ENCODE measurements at places on chromosomes 7 and 10.

- no peak for DNase-seq
Measured at GRCh38 chr7:44132039-44132438, 8.7 kb upstream of the POLD2 start.

GRCh38 chr10:26269754-26270153, 53.2 kb downstream of the GAD2 start:
- DNase-seq: no peak

GRCh38 chr7:21828841-21829240, 116.9 kb downstream of the CDCA7L start:
- DNase-seq: no peak

DNA sequence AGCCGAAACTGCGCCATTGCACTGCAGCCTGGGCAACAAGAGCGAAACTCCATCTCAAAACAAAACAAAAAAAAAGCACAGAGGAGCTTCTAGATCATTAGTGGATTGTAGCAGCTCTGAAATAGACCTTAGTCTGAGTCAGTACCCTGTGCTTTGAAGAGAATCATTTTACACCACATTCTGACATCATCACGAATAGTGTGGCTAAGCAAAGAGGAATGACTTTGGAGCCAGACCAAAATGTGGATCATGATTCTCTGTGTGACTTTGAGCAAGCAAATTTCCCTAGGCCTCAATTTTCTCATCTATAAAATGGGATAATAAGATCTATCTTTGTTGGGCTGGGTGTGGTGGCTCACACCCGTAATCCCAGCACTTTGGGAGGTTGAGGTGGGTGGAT, 618.9 kb downstream of the CALN1 start:
- DNase-seq: no peak

DNA sequence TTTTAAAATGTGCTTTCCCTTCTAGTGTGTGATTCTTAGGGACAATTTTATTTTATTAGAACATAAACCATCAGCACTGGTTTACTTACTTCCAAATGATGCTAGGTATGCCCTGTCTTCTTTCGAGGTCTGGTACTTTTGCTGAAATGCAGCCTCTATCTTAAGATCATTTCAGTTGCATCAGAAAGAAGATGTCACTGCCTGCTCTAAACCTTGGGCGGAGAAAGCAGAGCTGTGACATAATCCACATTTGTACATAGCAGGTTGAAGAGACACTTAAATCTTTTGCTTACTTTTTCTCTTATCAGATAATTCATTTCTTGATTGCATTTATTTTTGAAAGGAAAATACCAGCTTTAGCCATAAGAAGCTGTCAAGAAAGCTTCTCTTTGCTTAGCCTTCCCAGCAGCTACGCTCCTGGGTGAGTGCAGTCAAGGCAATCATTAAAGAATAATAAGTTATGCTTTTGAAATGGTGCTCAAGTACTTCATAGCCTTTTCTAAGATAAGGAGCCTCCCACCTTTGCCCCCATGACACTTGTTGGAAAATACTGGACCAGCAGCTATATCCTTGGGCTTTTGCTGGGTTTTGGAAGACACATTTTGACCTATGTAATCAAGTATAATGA, 108.4 kb upstream of the SAMD8 start:
- DNase-seq: no peak

GRCh38 chr7:94042381-94042780, 38.2 kb upstream of the BET1 start:
- DNase-seq: no peak

DNA sequence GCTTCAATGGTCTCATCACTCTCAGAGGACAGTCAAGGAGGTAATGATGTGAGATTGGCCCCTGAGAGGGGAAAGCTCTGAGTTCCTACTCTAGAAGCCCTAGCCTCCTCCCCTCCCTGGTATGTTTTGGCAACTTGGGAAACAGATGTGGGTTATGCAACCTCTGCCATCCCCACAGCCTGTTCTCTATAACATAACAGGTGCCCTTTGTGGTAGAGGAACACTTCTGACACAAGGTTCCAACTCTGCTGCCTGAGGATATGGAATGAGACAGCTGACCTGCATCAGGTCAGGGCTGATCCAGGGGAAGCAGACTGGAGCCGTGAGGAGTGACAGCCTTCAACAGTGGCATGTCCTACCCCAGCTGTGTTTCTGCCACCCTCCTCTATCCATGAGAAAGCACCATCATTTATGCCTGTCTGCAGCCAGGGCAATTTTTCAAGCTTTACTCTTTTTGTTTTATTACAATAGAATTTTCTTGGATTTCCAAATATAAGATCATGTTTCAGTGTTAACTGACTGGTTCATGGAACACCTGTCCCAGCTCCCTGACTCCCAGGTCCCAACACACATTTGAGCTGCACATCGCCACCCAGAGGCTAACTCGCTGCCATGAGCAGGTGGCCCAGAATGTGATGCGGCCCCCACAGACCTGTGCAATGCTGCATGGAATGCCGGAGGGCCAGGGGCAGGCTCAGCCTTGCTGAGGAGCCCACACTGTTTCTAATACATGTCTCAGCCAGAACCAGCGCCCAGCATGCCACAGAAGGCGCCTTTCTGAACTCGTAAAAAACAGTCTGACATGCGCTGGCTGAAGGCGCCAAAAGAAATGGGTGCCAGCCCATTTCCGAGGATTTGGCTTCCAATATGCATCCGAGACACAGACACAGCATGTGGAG, 124.8 kb upstream of the CHST15 start:
- no peak for DNase-seq

DNA sequence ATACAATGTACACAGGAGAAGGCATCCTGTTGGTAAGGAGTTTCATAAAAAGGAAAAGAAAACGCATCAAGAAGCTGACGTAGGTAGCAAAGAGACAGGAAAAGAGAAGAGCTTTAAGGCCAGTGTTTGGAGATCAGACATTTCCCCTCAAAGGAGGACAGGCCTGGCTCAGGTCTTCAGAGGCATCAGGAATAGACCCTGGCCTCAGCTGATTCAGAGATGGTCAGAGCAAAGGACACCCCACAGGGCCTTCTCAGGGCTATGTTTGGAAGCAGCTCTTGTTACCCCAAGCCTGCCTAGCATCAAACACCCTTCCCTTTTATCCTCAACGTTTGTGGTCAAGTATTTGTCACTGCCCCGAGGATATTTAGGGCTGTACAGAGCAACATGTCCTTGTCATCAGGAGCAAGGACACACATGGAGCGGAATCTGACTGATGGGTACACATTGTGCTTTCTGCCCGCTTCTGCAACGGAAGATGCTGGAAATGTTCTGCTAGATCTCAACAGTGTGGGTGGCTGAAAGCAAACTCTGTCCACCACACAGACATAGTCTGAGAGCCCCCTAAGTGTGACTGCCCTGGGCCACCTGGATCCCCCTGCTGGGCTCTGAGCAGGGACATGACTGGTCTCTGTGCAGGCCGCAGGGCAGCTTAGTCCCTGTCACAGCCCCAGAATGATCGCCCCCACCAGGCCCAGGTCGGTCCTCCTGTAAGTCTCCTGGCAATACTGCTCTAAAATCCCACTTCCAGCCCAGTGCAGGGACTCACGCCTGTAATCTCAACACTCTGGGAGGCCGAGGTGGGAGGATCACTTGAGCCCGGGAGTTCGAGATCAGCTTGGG, 1.0 kb upstream of the ZDHHC4 start:
- no peak for DNase-seq

GRCh38 chr7:51785876-51786275, 469.3 kb upstream of the COBL start:
- no peak for DNase-seq

- DNase-seq: no peak
Measured at GRCh38 chr7:14289957-14290356, 300.5 kb upstream of the ETV1 start.

DNA sequence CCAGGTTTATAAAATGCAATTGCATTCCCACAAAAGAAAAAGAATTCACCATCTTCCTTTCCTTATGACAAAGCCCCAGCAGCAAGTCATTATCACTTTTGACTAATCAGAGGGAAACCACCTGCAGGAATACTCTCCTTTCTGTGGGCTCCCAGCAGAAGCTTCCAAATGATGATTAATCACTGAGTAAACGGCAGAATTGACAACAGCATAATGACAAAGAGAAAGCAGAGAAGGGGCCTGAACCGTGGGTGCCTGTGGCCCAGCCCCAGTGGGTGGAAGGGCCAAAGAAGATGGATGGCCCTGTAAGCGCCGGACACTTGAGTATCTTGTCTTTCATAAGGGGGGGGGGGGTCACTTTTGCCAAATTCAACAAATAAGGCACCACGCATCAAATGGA, 152.4 kb upstream of the NRBF2 start:
- DNase-seq: no peak

- no peak for DNase-seq
Measured at GRCh38 chr10:22534849-22535604, 179.4 kb downstream of the PIP4K2A start.

DNA sequence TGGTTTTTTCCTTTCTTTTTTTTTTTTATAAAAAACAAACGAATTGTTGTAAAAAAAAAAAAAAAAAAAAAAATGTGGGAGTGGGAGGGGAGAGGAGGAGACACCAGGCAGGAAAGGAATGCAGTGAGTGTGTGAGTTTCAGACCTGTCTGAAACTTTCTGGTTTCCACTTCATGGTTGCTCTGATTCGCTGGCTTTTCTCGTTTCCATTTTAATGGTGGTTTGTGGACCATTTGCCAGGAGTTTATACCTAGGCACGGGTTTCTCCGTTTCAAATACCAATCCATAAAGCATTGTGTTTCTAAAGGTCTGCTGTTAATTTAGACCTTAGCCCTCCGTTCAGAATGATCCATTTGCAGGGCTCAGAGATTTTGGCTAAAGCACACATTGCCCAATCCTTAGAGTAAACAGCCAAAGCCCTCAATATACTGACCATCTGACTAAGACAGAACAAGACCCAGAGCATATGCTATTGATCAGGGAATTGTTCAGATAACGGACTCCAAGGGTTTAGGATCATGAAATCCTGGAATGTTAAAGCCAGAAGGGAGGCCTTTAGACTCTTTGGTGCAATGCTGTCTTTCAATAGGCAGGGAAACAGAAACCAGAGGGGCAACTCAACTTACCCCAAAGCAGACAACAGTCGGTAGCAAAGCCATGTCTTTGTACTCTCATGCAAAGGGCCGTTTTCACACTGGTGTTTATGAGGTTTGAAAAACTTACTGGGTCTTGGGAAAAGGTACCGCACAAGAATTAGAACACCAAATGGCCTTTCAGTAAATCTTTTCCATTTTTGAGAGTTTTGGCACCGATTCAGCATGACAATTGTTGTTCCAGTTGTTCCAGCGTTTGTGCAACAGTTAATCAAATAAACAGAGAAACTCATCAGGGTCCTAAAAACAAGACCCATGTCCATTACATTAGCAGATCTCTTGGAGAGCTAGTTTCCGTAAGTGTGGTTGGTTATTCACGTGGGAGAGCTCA, 94.3 kb upstream of the AGBL3 start:
- no peak for DNase-seq

DNA sequence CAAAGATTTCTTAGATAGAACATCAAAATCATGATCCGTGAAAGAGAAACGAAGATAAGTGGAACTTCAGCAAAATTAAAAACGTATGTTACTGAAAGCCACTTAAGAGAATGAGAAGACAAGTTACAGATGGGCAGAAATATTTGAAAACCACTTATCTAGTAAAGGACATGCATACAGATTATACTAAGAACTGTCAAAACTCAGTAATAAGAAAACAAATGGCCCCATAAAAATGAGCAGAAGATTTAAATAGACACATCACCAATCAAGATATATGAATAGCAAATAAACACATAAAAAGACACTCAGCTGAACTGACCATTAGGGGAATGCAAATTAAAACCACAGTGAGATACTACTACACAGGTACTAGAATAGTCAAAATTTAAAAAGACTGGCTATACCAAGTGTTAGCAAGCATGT, 343.7 kb downstream of the PTEN start:
- no peak for DNase-seq

DNA sequence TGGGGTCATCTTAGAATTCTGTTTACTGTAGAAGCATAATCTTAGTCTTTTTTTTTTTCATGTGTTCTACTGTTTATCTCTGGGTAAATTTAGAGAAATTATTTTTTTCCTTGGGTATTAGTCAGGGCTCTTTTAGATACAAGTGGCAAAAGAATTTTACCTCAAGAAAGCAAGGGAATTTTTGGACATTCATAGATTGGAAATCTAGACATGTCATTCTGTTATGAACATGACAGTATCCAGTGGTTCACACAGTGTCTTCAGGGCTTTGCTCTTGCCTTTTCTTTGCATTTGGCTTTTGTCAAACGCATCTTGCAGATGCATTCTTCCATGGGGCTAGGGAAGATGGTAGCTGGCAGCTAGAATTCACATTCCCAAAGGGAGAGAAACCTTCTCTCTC, 13.7 kb upstream of the TAS2R41 start:
- DNase-seq: no peak
